ENCODE measurements at places on chromosomes 16 and 17.

GRCh38 chr16:85657996-85658395 lies 30.8 kb downstream of the GINS2 start:
- DNase-seq, result no peak

DNA sequence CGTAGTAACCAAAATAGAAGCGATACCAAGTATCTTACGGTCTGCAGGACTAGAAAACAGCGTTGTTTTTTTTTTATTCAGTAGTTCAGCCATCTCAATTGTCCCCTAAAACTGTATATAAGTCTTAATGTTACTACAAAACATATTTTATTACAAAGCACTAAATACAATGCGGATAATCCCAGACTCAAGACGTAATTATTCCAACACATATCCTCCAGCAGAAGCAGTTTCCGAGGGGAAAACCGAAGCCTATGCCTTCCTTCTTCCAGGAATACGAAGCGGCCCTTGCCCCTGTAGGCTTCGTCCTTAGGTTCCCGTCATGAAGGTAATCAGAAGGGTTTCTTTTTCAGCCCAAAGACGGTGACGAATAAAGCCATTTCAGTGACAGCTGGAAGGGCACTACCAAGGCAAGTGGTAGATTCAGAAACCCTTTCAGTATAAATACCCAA lies 2.3 kb downstream of the TMEM107 start:
- no peak for DNase-seq

DNA sequence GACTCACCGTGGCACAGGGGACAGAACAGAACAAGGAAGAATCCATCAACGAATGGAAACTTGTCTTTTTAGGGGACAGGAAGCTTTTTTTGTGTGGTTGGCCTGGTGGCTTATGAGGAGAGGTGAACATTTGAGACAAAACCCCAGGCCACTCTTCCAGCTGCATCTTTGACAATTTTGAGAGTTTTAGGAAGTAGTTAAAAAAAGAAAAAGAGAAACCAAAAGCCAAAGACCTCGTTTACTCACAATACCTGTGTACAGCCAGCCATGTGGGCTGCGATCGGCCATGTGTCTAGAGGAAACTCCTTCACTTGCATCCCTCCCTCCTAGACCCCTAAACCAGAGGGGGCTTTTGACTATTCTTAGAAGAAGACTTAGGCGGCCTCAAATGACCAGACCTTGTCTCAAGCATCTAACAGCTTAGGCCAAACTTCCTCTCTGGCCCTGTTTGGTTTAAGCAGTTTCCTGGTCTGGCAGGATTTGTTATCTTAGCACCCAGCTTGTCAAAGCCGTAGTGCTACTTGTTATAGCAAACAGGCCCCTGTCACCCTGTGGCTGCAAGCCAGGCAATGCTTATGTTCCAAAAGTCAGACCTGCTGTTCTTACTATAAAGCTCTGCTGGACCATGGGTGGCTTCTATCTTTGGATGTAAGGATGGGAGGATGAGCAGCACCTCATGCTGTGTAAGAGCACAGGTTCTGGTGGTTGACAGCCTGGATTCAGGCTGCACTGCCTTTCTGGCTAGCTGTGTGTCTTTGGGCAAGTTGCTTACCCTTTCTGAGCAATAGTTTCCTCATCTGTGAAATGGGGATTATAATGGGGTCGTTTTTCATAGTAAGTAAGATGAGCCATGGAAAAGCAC lies 17.7 kb downstream of the KSR1 start:
- no peak for DNase-seq

GRCh38 chr16:1781758-1782407 lies 488 bp downstream of the SPSB3 start:
- no peak for DNase-seq

DNA sequence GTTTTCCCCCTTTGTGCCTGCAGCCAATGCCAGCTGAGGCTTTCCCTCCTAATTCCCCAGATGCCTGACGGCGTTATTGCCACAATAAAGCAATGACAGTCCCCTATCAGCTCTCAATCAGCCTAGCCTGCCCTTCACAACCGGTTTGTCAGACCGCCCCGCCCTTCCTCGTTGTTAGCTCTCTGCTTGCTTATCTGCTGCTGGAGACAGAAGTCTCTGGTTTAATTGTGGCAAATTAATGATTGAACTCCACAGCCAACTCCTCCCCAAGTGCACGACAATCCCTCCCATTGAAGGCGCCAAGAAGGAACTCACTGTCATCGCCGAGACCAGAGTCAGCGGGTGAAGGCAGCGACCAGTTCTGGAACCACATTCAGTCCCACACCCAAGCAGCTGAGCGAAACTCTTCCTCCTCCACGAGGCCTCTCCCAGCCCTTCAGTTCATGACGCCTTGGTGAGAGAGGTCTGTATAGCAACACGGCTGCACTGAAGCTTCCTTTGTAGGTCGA lies 474.4 kb downstream of the SLC39A11 start:
- no peak for DNase-seq
